ENCODE measurements at places on chromosomes 3 and 15.

DNA sequence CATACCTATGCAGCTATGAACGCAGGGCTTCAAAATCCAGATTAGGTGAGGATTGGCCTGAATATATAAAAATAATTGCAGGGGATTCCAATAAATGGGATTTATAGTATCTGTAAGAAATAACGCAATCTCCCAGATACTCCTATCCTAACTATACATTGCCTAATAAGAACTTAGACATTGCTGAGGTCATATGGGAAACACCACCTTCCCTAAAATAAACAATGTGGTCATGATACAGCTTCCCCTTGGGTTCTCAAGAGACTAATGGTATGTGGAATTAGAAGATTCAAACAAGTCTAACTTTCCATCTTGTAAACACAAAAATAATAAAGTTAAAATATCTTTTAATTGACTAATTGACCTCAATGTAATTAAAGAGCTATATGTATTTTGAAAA is 28.2 kb downstream of the UBE3A start:
- no peak for DNase-seq

DNA sequence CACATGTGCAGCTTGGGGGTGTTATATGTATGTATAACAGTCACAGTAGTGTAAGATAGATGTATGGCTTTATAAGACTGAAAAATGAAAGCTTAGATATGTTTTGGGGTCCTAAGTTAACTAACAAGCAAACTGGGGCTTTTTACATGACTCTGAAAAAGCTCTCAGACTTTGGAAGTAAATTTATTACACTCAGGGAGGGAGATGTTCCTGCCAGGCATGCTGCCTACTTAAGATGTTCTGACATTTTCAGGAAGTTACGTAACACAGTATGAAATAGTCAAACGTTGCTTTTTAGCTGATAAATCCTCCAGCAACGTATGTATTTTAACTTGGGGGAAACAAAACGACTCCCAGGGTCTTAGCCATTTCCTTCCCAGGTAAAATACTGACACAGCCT is 1.7 kb upstream of the IFT57 start:
- no peak for DNase-seq

GRCh38 chr15:101805605-101806345 is 2.5 kb downstream of the OR4F6 start:
- DNase-seq, result no peak

DNA sequence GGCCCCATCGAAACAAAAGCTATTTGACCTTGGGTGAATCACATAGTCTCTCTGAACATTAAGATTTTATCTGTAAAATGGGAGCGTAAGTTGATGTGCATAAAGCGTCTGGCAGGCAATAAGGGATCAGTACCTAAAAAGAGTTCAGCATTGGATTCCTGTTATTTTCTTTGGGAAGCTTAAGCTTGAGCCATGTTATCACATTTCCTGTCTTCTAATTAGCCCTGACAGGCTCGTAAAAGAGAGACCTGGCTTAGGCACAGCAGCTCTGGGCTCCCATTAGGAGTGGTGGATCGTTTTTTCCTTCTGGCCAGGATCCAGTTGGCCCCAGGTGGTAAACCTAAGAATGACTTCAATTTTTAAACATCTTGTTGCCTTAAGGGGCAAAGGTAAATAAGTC is 26.0 kb upstream of the CA12 start:
- no peak for DNase-seq

DNA sequence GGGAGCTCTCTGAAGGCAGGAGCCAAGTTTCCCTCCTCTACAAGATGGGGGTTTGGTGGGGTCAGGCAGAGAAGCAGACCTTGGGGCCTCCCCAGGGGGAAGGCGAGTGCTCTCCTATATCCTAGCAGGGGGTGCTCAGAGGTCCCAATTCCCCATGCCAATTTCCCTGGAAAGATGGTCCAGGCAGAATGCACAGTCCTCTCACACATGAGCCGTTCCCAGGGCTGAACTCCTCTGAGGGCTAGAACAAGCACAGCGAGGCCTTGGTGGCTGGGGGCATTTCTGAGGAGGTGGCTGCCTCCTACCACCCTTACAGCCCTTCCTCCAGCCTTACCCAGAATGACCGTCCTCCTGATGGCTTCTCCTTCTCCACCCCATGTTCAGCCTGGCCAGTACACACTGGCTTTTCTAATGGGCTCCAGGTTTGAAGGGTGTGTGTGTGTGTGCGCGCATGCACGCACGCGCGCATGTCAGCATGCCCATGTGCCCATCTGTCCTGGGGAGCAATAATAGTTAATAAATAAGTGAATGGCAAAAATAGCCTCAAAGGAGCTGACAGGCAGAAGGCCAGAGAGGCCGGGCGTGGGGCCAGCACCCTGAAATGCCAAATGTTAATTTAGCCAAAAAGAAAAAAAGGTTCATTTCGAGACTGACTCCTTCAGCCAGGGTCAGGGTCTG is 24.4 kb downstream of the ADCY5 start:
- DNase-seq, result no peak

- no peak for DNase-seq
These were observed 317.7 kb upstream of the TLE3 start for GRCh38 chr15:70415398-70415797.

- DNase-seq, result no peak
These were observed 512 bp upstream of the TRH start for GRCh38 chr3:129973853-129974563.

- DNase-seq, result no peak
These were observed 759.4 kb downstream of the ROBO2 start for GRCh38 chr3:77799278-77799677.

DNA sequence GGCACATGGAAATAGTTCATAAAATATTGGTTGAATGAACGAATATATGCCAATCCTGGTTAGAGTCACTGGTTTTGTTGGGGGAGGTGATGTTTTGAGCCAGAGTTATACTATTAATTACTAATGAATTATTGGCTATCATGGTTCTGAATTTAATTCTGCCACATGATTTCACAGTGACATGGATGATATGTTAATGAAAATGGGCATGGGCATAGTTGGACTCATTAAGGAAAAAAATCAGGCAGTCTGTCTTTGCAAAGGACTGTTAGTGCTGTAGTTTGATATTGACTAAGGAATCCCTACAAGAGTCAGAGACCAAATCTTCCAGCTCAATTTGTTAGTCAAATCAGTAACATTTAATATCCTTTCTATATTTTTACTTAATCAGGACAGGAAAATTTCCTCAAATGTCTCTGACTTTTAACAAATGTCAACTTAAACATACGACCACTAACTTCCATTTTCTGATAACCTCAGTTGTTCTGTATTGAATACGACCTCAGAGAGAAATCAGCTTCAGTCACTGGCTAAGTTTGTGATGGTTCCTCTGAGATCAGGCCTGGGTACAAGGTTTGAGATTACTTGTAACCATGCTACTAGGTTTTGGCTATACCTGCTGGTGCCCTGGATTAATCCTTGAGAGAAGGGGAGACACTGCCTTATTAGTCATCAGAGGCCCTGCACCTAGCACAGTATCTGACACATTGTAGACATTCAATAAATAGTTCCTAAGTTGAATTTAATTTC is 13.3 kb downstream of the NFKBIZ start:
- DNase-seq, result no peak

GRCh38 chr15:31004220-31004733 is 12.8 kb upstream of the MTMR10 start:
- no peak for DNase-seq

DNA sequence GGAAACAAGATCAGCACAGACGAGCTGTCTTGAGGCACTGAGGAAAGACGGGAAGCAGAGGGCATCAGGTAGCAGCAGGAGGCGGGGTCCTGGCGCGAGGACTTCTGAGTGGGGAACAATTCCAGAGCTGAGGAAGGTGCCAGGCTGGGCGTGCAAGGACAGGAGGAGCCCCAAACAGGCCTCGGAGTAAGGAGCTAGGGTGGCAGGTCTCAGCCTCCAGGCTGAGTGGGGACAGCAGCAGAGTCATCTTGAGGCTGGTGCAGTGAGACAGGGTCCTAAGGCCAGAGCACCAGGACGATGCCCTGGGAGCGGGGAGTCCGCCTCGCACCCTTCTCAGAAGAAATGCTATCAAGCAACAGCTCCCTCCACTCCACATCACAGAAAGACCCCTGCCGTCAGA is 78.4 kb downstream of the PCSK6 start:
- no peak for DNase-seq

DNA sequence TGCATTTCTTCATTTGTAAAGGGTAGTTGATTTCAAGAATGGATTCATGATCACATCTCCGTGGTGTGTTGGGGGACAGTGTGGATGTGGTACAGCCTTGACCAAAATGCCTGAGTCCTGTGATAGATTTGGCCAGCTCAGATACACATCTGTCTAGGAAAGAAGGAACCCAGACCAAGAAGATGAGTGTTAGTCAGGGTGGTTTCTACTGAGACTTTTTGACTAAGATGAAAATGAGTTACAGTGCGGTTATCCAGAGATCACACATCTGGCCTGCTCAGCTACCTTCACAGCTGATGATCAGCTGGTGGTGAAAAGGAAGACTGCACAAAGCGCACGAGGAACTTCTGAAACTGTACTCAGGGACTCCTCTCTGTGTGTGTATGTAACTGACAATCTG is 68.0 kb downstream of the FNDC3B start:
- peak; percentile 66 for DNase-seq

GRCh38 chr3:33975463-33975862 is 177.0 kb downstream of the PDCD6IP start:
- DNase-seq, result no peak

DNA sequence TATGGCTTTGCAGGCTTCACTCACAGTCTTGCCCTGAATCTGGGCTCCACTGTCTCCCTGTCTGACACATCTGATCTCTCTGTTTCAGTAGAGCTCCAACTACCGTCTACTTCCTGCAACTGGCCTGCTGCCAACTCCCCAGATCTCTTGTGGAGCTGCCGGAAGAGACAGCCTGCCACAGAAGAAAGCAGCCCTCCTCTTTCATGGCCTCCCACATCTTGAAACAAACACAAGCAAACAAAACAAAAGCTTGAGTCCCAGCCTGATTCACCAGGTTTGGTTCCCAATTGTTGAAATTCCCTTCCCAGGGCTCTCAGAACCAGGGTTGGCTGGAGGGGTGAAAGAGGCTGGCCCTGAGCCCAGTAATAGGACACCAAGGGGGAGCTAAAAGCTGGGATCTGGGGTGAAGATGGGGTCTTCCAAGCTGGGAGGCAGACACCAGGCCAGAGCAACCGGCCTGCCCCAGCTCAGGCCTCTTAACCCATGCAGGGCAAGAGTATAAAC is 55.3 kb upstream of the CA12 start:
- DNase-seq, result peak; percentile 77

- DNase-seq, result no peak
These were observed 227.7 kb upstream of the ST8SIA2 start for GRCh38 chr15:92166029-92166428.

- DNase-seq, result no peak
These were observed 75.1 kb downstream of the NR1D2 start for GRCh38 chr3:24020036-24020691.

- DNase-seq, result no peak
These were observed 64.3 kb downstream of the KLF13 start for GRCh38 chr15:31390777-31391486.

DNA sequence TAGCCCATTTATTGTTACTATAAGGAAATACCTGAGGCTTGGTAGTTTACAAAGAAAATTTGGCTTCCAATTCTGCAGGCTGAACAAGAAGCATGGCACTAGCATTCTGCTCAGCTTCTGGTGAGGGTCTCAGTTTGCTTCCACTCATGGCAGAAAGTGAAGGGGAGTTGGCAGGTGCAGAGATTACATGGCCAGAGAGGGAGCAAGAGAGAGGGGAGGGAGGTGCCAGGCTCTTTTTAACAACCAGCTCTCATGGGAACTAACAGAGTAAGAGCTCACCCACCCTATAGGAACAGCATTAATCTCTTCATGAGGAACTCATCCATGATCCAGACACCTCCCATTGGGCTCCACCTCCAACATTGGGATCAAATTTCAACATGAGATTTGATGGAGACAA is 437.9 kb downstream of the CHL1 start:
- no peak for DNase-seq

DNA sequence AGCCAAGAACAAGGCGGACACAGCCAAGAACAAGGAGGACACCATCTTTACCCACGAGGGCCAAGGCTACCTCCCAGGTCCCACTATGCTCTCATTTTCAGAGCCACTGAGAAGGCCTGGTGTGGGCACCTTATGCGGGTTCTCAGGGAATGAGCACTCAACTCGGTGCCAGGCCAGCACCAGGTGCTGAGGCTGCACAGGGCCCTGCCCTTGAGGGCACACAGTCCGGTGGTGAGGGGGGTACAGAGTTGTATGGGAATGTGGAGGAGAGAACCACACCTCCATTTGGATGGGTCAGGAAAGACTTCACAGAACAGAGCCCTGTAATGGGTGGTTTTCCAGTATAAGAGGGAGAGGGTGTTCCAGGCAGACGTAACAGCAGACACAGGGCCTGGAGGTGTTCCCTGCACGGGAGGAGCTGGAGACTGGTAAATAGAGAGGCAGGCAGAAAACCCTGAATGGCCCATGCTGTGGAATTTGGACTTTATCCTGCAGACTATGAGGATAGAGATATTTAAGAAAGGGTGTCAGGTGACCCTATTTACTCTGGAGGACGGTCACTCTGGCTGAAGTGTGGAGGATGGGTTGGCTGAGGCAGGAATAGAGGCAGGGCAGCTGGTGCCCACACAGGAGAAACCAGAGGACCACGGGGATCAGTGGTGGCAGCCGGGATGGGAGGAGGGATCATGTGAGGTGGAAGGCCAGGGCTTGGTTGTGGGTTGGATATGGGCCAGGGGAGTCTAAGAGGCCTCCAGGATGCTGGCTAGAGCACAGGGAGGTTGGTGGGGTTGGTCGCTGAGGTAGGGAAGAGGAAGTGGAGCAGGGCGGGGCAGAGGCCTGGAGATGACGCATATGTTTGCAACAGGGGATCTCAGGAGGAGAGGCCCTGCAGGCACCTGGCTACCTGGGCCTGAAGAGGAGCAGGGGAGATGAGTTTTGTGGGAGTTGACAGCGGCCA is 34.6 kb downstream of the CRABP1 start:
- DNase-seq, result no peak

DNA sequence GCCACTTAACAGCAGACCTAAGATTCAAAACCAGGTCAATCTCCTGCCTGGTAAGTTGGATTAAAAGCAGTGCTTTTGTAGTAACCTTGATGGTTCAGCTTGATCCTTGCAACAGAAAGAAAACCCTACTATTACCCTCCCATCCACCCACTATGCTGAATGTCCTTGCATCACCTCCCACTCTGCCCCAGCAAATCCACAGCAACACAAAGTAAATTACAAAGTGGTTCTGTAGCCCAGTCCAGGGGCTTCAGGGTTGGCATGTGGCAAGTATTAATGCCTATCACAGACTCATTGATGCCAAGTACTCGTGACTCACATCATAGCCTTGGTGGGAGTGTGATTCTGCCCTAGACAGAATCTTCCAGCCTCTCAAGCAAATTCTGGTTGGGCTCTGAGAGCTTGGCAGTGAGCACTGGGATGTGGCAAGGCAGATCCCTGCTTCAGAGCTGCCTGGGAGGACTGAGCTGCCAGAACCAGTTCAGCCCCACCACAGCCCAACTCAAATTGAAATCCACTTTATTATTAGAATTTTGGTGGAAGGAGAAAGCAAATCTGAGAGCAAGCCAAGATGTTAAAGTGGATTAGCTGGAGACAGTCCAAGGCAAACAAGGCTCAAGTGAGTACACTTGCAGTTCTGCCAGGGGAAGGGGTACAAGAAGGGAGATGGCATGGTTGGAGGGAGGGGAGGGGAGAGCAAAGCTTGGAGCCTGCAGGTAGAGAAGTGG is 225.8 kb upstream of the UMPS start:
- no peak for DNase-seq

GRCh38 chr15:69972436-69972835 is 125.3 kb downstream of the TLE3 start:
- DNase-seq, result no peak

All from stimulated activated naive CD8-positive, alpha-beta T cell treated with anti-CD3 and anti-CD28 coated beads, Interleukin-15, amount 100 ng/mL, for 72 hours (primary cell).